ENCODE measurements at places on chromosomes 7 and 10.
A peak's percentile ranks its signal among the peaks of the same experiment; 100 is the strongest.

GRCh38 chr10:104028823-104029520 is 56.7 kb downstream of the COL17A1 start:
- no peak for DNase-seq

- DNase-seq: no peak
Observed at GRCh38 chr7:30738026-30738915, 13.7 kb upstream of the INMT start.

- DNase-seq: no peak
Observed at GRCh38 chr10:129771024-129771423, 193.1 kb downstream of the EBF3 start.

DNA sequence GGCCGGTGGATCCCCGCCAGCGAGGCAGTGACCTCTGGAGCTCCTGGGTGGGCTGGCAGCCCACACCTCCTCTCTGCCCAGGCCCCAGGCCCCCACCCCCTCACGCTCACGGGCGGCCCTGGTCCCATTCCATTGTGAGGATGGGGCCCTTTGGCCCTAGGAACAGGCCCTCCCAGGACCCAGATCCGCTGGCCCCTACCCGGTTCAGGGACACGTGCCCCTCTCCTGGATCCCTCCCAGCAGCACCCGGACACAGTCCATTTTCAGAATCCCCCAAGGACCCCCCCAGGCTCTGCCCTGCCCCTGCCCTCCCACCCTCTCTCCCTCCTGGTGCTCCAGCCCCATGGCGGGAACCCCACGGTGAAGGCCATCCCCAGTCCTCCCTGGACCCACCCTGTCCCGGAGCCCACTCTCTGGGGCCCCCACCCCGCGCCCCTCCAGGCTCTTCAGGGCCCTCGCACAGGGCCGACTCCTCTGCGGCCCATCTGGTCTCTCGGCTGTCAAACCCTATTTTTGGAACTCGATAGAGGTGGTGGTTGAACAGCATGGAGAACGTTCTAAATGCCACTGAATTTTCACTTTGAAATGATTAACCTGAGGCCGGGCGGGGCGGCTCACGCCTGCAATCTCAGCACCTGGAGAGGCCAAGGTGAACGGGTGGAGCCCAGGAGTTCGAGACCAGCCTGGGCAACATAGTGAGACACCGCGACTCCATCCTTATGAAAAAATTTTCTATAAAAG is 8.1 kb downstream of the ADAP1 start:
- DNase-seq: no peak

DNA sequence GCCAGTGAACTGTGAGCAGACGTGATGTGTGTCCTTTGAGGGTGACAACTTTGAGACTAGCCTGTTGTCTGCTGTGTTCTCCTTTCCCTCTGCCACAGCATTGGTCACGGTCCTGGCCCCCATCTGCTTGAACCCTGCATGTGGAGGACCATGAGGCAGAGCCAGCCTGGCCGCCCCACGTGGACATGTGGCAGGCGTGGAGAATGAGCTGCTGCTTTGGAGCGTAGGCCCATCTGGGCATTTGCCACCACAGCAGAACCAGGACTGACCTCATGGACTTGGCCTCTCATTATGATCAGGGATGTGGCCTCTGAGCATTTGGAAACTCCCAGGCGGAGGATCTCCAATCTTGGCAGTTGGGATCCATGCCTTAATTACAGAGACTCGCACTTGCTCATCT is 448.5 kb downstream of the TCERG1L start:
- DNase-seq: no peak

GRCh38 chr10:412109-412508 is 276.9 kb downstream of the ZMYND11 start:
- no peak for DNase-seq

GRCh38 chr7:3605222-3605621 is 304.2 kb downstream of the SDK1 start:
- DNase-seq: peak; percentile 32

DNA sequence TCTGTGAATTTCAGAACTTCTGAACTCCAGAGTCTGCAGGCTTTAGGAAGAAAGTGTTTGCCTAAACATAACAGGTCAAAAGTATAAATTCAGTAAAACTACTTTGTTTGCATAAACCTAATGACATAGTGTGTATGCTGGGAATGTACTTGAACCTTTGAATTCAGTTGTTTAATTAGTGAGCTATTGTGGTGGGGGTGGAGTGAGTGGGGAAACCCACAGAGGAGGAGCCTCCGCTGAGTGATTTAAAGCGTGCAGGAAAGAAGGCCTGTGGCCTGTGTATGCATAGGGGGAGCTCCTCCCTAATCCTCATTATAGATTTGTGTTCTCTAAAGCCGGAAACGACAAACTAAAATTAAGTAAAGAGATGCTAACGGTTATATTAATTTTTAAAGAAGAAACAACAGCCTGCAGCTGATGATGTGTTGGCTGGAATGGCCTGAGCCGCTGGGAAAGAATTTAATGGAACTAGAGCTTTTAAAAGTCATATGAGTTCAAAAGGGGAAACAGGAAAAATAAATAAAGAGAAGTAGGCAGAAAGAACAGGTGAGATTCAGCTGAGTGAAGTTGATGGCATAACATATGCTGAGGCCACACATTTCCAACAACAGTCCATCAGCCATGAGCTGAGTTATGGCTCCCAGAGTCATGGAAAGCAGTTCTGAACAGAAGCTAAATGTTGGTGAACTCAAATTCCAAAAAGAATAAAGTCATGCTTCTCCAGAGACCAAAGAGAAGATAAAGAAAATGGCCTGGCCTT is 595.0 kb downstream of the GRM8 start:
- no peak for DNase-seq

DNA sequence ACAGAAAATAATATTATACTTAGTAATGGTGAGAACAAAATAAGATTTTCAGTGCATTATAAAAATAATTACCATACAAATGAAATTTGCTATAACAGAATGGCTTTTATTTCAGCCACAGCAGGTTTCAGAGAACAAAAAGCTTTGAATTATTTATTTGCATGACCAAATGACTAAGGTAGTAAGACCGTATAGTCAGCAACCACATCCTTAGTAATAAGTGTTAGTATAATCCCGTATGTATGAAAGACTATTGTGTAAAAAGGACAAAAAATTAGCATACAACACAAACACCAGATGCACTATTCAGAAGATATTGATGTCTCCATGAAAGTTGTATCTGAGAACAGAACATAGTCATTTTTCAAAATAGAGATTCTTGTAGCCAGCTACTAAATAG is 12.2 kb downstream of the PDZD8 start:
- peak; percentile 79 for DNase-seq

GRCh38 chr7:31705377-31705776 is 18.4 kb downstream of the PPP1R17 start:
- DNase-seq: no peak

- peak; percentile 39 for DNase-seq
Observed at GRCh38 chr7:116139807-116140206, 70.5 kb upstream of the TES start.

- peak; percentile 59 for DNase-seq
Observed at GRCh38 chr10:73889014-73889413, 14.7 kb upstream of the CAMK2G start.

DNA sequence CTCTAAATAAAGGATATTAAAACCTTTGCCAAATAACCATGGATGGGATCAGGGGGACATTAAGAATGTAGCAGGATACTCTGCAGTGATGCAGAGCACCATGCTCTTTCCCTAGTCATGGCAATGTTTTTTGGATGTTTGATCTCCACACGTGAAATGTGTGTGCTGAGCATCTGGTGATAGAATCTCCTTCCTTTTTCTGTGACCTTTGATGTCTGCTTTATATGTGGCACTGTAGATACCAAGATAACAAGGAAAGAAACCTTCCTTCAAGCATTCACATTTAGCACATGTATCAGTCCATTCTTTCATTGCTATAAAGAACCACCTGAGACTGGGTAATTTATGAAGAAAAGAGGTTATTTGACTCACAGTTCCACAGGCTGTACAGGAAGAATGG is 87.7 kb upstream of the CYP2C9 start:
- DNase-seq: no peak

DNA sequence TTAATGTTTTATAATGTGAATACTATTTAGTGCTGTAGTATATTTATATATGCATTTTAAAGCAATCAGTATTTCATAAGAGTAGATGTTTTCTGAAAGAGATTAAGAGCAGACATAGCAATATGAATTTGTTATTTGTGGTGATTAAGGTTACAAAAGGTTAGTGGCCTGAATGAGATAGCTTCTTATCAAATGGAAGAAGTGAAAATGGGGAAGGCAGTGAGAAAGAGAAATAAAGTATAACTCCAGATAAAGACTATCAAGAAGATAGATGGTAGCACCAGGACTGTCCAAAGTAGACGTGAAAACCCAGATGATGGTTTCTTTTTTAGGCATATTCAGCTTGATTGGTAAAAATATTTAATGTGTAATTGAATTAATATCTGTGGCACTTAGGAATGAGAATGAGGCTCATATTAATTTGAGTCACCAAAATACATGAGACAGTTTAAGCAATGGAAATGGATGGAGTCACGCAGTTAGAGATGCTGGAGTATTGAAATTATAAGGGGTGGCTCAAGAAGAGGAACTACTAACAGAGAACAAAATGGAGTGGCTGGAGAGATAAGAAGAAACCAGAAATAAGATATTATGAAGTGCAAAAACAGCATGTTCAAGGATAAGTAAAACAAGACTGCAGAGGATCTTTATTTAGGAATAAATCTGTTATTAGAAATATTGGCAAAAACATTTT is 288.0 kb upstream of the SEMA3C start:
- DNase-seq: no peak

DNA sequence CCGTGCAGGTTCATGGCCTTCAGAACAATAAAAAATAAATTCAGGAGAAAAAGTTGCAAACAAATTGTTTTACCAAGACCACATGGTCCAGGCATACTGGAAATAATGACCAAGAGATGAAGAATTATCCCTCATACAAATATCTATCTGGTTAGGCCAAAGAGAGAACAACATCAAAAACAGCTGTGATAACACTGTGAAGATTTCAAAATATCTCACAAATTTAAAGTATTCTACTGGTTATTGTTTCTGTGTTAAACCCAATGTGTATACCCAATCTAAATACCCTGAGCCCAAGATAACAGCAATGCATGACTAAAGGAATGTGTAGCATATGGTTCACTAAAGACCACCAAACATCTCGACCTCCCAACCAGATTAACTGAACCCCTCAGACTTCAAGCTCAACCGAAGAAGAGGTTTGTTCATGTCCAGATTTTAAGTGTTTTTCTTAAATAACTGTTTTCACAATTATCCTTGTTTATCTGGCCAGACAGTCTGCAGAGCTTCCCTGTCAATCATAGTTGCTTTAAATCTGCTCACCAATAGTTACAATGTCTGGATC is 10.9 kb downstream of the OR9A2 start:
- peak; percentile 8 for DNase-seq

DNA sequence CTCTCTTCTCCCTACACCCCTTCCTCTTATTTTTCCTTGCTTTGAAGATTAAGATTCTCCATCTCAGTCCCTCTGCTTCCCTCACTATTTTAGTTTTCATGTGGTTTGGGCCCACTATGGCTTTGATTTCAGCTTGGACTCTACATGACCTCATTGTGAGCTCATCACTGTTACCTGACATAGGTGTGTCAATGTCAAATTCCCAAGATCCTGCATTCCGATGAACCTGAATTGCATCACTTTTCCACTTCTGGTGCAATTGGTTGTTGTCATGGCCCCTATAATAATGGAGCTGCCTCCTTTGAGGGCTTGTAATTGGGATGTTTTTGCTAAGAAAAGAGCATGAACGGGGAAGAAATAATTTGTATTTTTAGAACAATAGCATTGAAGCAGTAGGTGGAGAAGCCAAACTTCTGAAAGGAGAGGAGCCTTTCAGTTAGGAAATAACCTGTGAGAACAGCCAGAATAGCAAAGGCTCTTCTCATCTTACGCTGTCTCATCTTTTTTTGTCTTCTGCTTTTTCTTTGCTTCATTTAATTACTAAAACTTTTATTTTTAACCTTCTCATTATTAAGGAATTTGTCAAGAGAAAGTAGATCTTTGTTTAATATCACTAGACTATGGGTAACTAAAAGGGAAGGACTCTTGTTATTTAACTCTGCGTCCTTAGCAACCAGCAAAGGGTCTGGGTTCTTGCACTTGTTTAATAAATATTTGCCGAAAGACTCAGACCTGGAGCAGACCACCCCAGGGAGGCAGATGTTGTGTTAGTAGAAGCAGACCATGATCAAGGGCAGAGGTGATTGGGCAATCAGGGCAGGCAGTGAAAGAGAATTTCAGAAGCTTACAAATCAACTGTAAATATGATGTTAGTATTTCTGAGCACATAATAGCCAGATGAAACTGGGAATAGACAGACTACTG is 95.4 kb downstream of the TES start:
- peak; percentile 72 for DNase-seq

DNA sequence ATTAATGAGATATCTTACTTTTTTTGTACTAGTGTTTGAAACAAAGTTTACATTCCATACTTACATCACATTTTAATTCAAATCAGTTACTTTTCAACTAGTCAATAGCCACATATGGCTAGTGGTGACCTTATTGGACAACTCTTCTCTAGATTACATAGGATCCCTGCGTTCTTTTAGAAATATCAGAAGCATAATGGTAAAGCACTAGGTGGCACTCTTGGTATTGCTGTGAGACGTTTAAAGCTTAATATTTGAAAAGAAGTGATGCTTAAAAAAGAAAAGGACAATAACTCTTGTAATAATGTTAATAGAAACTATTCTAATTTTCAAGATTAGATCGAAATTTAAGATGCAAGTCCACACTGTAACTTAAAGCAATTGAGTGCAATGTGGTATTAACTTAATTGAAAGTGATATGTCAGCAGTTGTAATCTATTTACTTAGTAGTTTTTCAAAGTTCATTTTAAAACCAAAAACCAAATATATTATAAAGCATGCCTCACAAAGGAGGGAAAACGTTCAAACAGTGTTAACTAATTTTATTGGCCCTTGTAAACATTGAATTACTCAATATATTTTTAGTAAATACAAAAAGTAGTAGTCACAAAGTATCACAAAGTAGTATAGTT is 339.1 kb downstream of the ATRNL1 start:
- peak; percentile 11 for DNase-seq

DNA sequence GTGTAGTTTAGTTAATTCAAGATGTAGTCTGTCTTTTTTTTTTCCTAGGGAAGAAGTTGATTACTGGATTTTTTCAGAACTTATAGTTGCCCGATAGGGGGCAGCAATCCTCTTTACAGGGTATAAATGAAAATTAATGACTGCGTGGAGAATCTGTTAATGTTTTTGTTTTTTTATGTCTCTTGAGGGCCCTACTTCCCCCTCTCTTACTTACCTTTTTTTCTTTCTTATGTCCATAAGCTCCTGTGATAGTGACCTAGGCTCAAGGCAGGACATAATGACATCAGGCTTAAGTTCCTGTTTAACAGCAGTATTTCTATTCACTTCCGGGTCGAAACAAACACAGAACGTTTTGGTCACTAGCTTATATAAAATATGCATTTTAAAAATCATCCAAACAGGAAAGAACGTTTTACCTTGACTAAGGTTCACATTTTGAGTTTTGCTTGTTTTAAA is 18.8 kb downstream of the CDC123 start:
- DNase-seq: peak; percentile 48

DNA sequence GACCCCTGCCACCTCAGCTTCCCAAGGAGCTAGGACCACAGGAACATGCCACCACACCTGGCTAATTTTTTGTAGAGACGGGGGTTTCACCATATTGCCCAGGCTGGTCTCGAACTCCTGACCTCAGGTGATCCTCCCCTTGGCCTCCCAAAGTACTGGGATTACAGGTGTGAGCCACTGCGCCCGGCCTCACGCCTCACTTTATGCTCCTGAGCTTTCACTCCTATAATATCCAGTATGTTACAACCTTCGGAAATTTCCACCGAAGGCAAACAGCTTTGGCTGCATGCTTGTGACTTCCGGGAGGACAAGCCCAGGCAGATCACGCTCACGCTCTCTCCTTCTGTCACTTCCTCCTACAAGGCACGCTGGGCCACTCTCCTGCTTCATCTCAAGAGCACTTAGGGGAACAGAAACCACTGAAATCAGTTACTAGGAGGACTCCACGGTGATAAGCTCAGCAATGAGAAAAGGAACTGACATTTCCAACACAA is 4.4 kb upstream of the MAD1L1 start:
- no peak for DNase-seq
